ENCODE measurements at places on chromosomes 13 and 19. TPM values are rescaled to one million over a fixed set of nuclear protein-coding genes. Genes with fewer than 3 reads are reported as not detected.

The ICAM4 gene
- total RNA-seq: 1.1 TPM

The KPTN gene
- 33.6 TPM for total RNA-seq

The LMO7 gene
- 20.4 TPM for total RNA-seq

The ZNF446 gene
- total RNA-seq: 8.4 TPM

The SPHK2 gene
- total RNA-seq: 57.2 TPM

The ZNF135 gene
- 4.7 TPM for total RNA-seq

DNA sequence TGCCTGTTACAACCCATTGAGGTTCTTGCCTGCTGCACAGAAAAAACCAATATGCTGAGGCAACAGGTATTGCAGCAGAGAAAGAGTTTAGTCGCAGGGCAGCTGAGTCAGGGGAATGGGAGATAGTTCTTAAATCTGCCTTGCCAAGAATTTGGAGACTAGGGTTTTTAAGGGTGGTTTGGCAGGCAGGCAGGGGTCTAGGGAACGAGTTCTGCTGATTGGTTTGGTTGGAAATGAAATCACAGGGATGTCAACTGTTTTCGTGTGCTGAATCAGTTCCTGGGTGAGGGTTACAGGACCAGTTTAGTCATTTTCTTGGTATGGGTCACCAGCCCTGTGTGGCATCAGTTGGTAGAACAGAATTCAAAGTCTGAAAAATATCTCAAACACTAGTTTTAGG is 36.6 kb downstream of the PDS5B start:
- DNase-seq: no peak

DNA sequence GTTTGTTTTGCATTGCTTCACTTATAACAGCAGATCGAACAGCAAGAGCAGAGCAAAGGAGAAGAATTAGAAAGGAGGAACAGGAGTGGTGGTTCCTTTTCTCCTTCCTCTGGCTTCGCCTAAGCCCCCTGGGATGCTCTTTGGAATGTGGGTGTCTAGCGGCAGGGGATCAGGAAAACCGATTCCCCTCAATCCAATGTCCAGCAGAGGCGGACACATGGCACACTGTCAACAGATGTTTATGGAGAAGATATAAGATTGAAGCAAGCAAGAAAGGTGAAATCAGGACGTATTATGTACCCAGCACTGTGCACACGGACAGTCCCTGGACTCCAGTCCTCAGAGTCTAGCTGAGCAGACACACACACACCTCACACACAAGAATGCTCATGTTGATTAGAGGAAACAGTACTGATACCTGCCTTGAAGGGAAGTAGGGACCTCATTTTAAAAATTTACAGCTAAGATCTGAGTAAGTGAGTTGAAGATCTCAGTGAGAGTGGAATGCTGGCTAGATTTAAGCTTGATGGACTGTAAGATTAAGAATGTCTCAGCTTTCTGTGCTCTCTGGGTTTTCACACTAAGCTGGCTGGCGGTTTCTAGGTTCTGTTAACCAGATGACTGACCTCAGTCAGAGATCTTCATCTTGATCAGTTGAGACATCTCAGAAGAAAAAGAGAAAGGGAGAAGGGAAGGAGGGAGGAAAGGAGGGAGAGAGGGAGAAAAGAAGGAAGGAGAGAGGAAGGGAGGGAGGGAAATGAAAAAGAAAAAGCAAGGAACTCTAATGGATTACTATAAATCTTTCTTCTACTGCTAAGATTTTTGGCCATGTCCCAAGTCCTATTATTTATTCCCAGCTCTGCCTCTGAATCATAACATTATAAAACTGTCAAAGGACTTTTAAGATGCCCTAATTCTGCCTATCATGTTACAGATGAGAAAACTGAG is 44.8 kb downstream of the FLT1 start:
- no peak for DNase-seq

DNA sequence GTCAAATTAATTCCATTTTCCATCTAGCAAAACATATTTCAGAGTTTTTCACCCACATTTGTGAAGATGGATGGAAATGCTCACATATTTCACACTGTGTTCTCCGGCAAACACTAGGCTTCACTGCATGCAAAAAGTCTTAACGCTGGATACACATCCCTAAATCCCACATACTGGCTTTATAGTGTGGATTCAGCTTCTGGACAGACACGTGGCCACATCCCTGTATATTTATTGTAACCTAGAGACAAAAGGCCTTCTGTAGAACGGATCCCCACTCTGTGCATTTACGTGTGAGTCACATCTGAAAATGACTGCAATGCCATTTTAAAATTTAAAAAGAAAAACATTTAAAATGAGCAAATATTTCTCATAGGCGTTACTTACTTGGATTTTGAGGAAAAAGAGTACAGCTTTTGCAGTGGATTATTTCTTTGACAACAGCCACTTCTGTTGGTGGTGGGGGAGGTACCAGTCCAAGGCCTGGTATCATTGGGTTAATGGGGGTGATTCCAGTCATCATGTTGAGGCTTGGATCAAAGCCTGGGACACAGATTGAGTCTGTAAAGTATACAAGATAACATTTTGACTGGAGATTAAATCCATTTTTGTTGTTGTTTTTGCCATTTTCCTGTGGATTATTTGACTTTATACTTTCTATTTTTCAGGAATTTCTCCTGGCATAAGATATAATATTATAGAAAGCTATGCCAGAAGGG is 337.7 kb downstream of the DNAJC15 start:
- no peak for DNase-seq

DNA sequence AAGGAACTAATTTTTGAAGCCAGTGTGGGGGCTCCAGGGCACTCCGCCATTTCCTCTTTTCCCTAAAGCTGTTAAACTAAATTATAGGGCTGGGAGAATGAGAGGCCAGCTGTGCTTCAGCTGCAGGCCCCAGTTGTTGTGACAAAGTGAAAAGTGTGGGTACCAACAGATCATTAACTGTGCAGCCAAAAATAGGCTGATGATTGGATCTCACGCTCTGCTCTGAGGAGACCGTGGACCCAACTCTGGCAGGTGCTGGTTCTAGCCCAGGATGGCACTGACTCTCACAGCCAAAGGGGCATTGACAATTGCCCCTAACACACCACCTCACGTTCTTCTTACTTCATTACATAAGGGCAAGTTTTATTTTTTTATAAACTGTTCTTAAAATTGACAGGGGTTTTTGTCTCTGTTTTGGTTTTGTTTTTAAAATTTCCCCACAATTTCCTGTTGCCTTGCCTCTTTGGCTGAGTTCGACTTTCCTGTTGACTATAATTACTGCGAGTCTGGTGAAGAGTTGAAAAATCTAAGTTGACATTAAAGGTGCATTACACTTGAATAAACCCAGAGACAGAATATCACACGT is 391.0 kb downstream of the FGF9 start:
- no peak for DNase-seq

DNA sequence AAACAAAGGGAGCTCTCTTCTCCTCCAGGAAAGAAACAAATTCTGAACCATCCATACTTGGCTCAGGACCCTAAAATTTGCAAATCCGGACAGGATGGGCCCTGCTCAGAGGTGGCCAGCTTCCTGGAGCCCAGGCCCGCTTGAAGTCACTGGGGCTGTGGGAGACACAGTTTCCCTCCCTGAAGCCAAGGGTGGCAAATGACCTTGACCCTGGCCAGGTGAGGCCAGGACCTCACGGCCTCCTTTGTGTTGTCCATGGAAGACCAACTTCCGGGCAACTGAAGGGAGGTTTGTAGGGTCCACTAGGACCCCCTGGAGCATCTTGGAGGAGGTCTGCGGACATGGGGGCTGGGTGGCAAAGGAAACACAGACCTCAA is 5.5 kb downstream of the NANOS3 start:
- DNase-seq: no peak

DNA sequence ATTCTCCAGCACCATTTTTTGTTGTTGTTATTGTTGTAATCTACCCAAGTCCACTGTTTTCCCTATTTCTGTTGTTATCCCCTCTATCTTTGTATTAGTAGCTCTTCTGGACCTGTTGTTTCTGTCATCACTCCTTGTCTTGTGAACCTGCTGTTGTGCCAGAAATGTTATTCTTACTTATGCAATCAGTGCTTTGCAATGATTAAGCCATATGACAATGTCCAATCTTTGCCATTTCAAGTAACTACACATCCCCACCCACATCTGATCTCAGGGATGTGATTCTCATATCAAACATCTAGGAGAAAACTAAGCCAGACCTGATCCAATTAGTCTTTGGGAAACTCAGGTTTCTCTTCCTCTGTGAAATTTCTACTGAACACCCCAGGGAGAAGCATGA is 472.6 kb upstream of the KLHL1 start:
- no peak for DNase-seq

DNA sequence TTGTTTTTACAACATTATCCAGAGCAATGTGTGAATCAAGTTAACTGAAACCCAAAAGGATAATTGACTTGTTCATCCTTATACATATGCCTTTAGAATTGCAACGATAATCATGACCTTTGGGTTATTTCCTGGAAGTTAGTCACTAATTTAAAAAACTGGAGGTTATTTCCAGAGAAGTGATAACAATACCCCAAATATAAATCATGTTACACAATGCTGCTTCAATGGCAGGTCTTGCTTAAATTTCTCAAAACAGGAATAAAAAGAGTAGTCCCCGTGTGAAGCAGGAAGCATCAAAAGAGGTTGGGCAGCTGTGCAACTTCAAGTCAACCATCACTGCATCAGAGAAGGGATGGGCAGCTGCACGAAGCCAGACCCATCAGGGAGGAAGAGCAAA is 134.4 kb downstream of the EFNB2 start:
- DNase-seq: no peak

DNA sequence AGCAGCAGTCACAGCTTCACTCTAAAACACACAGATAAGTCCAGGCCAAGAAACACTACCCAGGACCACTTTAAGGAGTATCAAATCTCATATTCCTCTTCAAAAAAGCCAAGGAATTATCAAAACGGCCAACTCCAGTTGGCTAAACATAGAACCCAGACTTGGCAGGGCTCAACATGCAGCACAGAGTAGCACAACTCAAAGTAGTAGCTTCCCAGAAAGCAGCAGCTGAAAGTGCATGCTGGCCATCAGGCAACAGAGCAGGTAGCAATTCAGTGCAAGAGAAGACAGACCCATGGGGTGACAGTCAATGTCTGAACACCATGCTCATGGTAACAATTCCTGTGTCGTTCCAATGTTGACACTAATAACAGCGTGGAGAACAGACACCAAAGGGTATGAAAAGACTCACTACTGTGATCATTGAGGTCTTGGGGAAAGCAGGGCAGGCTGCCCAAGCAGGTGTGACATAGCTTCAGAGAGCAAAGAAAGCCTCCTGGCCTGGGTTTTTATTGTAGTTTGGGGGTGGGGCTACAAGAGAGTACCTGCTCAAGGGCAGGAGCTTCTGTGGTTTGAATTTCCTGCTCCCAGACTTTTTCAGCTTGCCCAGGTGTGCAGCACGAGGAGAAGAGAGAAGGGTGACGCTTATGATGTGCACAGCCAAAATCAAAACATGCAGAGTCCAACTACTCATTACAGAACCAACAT is 6.2 kb downstream of the ZNF709 start:
- DNase-seq: no peak

GRCh38 chr19:33406521-33407139 is 33.1 kb downstream of the CEBPG start:
- peak; percentile 89 for DNase-seq

DNA sequence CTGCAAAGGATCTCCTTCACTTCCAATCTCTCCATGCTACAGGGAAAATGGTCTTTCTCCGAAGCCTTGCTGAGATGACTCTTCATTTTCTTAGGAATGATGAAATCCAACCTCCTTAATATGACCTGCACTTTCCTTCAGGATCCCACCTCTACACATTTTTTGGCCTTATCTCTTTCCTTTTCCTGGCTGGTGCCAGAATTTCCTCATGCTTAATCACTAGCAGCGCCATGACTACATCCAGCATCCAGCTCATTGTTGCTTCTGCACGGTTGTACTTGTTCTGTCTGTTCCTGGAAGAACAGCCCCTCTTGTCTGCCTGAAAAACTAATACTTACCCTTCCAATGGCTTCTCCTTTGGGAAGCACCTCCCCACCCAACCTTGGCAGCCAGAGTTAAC is 68.4 kb downstream of the TEX26 start:
- DNase-seq: no peak

DNA sequence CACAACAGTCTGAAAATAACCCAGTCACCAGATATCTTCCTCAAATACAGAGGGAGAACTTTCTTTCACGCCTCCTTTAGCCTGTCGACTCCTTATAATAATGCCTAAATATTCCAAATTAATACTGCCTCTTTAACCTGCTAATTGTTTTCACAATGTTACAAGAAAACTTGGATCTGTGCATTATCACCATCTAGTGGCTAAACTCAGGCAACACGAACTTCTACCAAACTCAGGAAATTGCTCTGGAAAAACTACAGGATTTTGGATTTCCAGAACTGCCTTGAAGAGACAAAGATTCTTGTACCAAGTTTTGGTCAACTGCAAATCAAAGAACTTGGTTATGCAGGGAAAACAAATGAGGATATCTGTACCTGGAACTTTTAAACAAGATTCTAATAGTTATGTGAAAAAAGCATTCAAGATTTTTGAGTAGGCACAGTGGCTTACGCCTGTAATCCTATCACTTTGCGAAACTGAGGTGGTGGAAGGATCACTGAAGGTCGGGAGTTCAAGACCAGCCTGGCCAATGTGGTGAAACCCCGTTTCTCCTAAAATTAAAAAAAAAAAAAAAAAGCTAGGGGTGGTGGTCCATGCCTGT is 10.8 kb downstream of the CLN5 start:
- no peak for DNase-seq

DNA sequence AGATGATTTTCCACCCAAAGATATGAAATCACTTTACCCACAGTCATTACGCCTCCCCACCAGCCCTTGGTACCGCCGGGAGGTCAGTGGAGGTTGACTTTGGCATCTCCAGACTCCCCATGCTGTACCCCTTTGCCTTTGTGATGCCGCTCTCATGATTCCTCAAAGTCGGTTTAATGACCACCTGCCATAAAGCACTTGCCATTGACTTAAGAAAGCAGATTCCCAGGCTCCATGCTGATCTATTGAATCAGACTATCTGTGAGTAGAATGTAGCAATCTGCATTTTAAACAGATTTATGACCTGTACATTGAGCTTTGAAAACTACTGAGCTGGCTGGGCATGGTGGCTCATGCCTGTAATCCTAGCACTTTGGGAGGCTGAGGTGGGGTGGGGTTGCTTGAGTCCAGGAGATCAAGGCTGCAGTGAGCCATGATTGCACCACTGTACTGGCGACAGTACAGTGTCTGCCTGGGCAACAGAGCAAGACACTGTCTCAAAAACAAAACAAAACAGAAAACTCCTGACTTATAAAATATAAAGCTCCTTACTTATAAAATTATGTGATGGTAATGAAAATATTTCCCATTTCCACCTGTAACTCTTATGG is 235.2 kb downstream of the KLF5 start:
- DNase-seq: no peak

- DNase-seq: peak; percentile 72
Observed at GRCh38 chr19:45153339-45154063, 7.3 kb downstream of the NKPD1 start.
